ENCODE measurements at places on chromosomes 12 and 14.

DNA sequence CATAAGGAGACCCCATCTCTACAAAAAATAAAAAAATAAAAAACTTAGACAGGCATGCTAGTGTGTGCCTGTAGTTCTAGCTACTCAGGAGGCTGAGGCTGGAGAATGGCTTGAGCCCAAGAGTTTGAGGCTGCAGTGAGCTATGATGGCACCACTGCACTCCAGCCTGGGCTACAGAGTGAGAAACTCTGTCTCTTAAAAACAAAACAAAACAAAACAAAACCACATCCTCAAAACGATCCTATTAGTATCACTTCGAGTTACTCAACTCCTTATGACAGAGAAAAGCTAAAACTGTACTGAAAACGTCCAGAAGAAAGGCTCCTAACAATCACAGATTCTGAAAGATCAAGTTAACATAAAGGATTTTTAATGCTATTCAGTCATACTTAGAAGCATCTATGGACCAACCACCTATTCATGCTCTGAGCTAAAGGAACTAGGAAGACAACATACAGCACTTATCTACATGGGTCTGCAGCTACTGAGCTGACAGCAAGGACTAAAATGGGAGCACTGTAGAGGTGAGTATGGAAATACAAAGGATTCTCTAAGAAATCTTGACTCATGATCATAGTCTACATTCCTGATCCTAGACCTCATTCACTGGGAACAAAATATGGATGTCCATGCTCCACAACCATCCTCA lies 75.3 kb upstream of the DUSP6 start:
- no peak for DNase-seq

- DNase-seq: no peak
Measured at GRCh38 chr14:84646786-84647500, 883.0 kb upstream of the FLRT2 start.

GRCh38 chr12:109517619-109518018 lies 40.2 kb downstream of the UBE3B start:
- no peak for DNase-seq

GRCh38 chr14:93040443-93040842 lies 75.3 kb downstream of the ITPK1 start:
- DNase-seq: no peak

DNA sequence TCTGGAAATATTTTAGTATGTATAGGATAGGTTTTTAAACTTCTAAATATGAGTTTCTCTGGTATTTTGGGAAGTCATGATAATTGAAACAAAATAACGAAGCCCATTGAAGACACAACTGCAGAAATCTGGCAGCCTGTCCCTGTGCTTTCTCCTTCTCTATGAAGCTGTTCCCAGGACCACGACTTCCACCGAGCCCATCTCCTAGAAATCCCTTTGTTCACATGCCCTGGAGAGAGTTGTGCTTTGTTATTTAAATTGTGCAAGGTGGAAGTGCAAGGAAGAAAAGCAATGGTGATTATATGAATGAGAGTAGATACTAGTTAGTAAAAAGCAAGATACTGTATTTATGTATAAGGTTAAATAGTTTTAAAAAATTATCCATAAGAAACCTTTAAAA lies 32.2 kb downstream of the STK38L start:
- DNase-seq: no peak

- DNase-seq: no peak
Measured at GRCh38 chr12:111687255-111687654, 1.4 kb downstream of the ACAD10 start.

GRCh38 chr12:62817556-62818271 lies 117.2 kb downstream of the PPM1H start:
- no peak for DNase-seq

DNA sequence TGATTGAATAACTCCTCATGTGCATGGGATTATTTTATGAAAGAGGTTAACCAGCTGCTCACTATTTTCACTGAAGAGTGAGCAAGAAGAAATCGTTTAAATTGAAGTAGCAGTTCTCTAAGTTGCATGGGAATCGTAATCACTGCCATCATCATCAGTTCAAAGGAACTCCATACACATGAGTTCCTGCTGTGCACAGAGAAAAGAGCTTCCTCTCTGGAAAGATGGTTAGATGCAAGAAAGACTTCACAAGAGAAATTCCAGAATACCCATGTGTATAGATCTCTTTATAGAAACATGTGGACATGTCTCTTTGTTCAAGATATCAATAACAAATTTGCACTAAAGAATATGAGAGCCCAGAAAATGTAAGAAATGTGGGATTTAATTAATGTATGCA lies 291.3 kb downstream of the PDZRN4 start:
- no peak for DNase-seq

DNA sequence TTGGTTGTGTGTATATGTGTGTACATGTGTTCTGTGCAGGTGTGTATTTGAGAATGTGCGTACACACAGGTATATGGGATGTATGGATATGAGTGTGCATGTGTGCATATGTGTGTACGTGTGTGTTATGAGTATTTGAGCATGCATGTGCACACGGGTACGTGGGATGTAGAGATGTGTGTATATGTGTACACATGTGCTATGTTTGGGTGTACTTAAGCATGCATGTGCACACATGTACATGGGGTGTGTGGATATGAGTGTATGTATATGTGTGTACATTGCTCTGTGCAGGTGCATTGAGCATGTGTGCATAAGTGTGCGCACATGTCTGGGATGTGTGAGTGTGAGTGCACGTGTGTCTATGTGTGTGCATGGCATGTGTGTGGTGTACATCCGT lies 34.3 kb upstream of the SFSWAP start:
- no peak for DNase-seq

DNA sequence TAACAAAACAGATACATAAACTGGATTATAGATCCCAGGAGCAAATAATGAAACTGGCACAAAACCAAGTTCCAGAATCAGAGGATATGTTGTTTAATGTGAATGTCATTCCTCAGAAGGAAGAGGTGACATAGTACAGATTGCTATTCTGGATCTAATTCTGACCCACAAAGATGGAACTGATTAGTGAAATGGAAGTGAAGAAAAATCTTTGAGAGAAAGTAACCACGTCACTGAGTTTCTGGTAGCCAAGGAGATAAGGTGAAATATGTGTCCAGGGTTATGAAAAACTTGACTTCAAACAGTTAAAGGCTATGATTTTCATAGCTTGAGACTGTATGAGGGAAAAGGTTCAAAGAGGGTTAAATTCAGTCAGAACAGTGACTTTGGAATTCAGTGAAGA lies 8.3 kb downstream of the OR10AD1 start:
- no peak for DNase-seq

DNA sequence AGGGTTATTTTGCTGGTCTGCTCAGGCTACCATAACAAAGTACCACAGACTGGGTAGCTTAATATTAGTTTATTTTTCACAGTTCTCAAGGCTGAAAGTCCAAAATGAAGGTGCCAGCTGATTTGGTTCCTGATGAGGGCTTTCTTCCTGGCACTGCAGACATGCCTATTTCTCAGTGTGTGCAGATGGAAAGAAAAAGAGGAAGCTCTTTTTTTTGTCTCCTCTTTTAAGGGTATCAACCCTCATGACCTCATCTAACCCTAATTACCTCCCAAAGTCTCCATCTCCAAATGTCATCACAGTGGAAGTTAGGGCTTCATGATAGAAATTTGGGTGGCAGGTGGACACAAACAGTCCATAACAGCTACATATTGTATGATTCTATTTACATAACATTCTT lies 25.0 kb upstream of the POLR3B start:
- DNase-seq: no peak

All from T-helper 22 cell (primary cell).